Stimulated activated CD8-positive, alpha-beta memory T cell treated with anti-CD3 and anti-CD28 coated beads, Interleukin-7, amount 100 ng/mL, for 24 hours (primary cell): ENCODE measurements at places on chromosomes 7 and 10.

GRCh38 chr10:92997620-92998019, 63.0 kb upstream of the CYP26C1 start:
- DNase-seq: no peak

DNA sequence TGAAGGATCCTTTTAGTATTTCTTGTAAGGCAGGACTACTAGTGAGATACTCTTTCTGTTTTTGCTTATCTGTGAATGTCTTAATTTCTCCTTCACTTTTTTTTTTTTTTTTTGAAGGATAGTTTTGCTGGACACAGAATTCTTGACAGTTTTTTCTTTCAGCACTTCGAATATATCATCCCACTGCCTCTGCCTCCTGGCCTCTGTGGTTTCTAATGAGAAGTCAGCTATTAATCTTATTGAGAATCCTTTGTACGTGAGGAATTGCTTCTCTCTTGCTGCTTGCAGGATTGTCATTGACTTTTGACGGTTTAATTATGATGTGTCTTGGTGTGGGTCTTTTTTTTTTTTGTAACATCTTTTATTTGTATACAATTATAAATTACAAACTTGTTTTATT, 12.6 kb upstream of the WAC start:
- DNase-seq: no peak

- DNase-seq: no peak
Observed at GRCh38 chr7:130127821-130128317, 57.5 kb downstream of the KLHDC10 start.

DNA sequence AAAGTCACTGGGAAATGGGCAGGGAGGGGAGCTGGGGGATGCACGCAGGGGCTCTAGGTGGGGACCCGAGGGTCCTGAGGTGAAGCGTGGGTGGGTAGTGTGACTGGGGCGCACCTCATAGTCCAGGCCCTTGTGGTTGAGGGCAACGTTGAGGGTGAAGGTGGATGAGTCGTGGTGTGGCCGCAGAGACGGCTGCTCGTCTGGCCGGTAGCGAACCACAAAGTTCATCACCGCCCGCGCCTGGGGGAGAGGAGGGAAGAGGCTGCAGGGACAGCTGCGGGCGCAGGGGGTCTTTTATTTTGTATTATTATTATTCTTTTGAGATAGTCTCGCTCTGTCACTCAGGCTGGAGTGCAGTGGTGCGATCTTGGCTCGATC, 5.8 kb upstream of the MOGAT3 start:
- DNase-seq: no peak

- no peak for DNase-seq
Observed at GRCh38 chr10:102064503-102064867, 664 bp upstream of the HPS6 start.
